ENCODE measurements at places on chromosomes 2 and 18. TPM values are rescaled to one million over a fixed set of nuclear protein-coding genes. Genes with fewer than 3 reads are reported as not detected.

DNA sequence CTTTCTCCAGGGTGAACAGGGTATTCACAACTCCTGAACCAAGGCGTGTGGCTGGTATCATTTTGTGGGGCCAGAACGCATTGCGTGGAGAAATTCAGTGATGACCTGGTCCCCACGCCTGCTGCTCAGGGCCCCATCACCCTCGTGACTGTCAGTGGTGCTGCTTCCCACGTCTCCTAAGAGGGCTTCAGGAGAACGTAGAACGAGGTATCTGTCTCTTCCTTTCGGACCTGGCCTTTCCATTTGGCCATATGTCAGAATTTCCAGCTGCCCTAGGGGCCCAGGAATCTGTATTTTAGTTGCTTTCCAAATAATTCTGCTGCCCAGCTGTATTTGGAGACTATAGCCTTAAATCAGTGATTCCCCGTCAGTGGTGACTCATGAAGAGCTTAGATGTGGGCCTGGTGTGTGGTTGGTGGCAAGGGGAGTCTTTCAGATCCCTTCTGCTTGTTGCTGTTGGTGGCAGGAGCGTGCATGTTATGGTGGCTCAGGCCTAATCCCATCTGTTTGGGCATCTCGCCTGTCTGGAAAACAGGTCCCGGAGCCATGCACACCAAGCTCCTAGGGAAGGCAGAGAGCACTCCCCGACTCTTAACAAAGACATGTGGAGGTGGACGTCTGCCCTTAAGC is 56.4 kb downstream of the NPAS2 start:
- H3K36me3 ChIP-seq, result no peaks in the 10 kb centered on the region
- H3K4me3 ChIP-seq, result no peak overlapping the region
- no peak overlapping the region for H3K27ac ChIP-seq

GRCh38 chr2:11749646-11750349 is 3.4 kb downstream of the LPIN1 start:
- H3K36me3 ChIP-seq, result no peaks in the 10 kb centered on the region
- H3K4me1 ChIP-seq, result peaks cover 81% of the 10 kb centered on the region
- H3K27ac ChIP-seq, result peak overlapping the region; percentile 80
- H3K4me3 ChIP-seq, result peak overlapping the region; percentile 74
- H3K27me3 ChIP-seq, result no peaks in the 10 kb centered on the region
- DNase-seq, result no peak

- H3K27ac ChIP-seq, result no peak overlapping the region
- H3K36me3 ChIP-seq, result no peaks in the 10 kb centered on the region
- DNase-seq, result no peak
- H3K4me3 ChIP-seq, result no peak overlapping the region
Measured at GRCh38 chr2:6025391-6025790, 333.2 kb downstream of the SOX11 start.

DNA sequence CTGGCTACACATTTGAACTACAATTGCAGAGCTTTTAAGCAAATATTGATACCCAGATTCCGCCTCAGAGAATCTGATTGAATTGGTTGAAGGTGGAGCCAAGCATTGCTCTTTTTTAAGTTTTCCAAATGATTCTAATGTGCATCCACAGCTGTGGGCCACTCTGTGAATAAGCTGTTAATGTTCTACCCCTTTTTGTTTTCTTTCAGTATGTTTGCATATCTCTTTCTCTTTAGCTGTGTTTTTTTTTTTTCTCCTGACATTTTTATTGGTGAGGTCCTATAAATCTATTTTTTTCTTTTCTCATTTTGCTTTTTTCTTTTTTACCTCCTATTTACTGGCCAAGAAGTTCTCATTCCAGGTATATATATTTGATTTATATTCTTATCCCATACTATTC is 6.5 kb downstream of the SCN3A start:
- no peak for DNase-seq
- no peaks in the 10 kb centered on the region for H3K27me3 ChIP-seq
- H3K36me3 ChIP-seq, result no peaks in the 10 kb centered on the region
- no peak overlapping the region for H3K4me3 ChIP-seq
- no peak overlapping the region for H3K27ac ChIP-seq
- H3K4me1 ChIP-seq, result no peaks in the 10 kb centered on the region

GRCh38 chr2:65435625-65436168 is 3.3 kb upstream of the SPRED2 start:
- H3K4me1 ChIP-seq, result peaks cover 43% of the 10 kb centered on the region
- H3K27ac ChIP-seq, result no peak overlapping the region
- no peaks in the 10 kb centered on the region for H3K36me3 ChIP-seq
- peak overlapping the region; percentile 65 for H3K4me3 ChIP-seq
- DNase-seq, result peak; percentile 11

The RAB6C gene
- total RNA-seq, result not detected

GRCh38 chr2:54864727-54865126 is 141.3 kb downstream of the EML6 start:
- no peaks in the 10 kb centered on the region for H3K36me3 ChIP-seq
- no peak overlapping the region for H3K4me3 ChIP-seq
- peaks cover 9% of the 10 kb centered on the region for H3K4me1 ChIP-seq

The OTOS gene
- total RNA-seq, result not detected

The CHRND gene
- not detected for total RNA-seq

The IGFBP5 gene
- total RNA-seq, result not detected

The TBR1 gene
- total RNA-seq, result not detected

GRCh38 chr2:47724221-47724981 is 58.5 kb upstream of the MSH6 start:
- H3K27ac ChIP-seq, result no peak overlapping the region
- no peaks in the 10 kb centered on the region for H3K36me3 ChIP-seq

DNA sequence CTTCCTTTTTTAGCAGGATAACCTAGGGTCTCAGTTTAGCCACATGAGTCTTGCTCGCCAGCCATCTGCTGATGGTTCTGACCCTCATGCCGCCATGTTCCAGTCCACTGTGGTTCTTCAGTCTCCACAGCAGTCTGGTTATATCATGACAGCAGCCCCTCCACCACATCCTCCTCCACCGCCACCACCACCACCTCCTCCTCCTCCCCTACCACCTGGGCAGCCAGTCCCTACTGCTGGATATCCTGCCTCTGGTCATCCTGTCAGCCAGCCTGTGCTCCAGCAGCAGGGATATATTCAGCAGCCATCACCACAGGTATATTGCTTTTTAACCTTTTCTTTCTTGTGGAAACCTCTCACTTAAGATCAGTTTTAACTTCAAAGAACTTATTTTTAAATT is 89.9 kb upstream of the UBXN4 start:
- H3K4me3 ChIP-seq, result no peak overlapping the region
- no peaks in the 10 kb centered on the region for H3K4me1 ChIP-seq
- peaks cover 8% of the 10 kb centered on the region for H3K36me3 ChIP-seq
- no peak overlapping the region for H3K27ac ChIP-seq
- no peaks in the 10 kb centered on the region for H3K27me3 ChIP-seq

The SAG gene
- total RNA-seq, result 0.03 TPM

The PKDCC gene
- total RNA-seq, result not detected

DNA sequence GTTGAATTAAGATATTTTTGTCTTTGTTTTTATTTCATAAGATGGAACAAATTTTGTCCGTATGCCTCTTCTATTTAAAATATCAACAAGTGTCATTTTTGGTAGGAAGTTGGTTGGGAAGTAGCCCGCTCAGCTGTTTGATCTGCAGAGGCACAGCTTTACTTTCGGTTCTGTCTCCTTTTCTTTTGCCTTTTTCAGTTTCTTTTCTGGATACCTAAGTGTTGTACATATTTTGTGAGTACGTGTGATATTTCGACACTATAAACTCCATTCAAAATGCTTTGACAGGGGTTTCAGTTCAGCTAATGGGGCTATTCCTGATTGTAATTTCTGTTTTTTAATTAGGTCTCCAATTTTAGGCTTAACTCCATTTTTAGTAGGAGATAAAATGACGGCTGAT is 1785.0 kb upstream of the LRRTM1 start:
- H3K27ac ChIP-seq, result no peak overlapping the region
- no peaks in the 10 kb centered on the region for H3K4me1 ChIP-seq
- no peaks in the 10 kb centered on the region for H3K27me3 ChIP-seq
- no peaks in the 10 kb centered on the region for H3K36me3 ChIP-seq
- no peak for DNase-seq

The CELF4 gene
- not detected for total RNA-seq

GRCh38 chr2:143732871-143733270 is 603.7 kb downstream of the ARHGAP15 start:
- no peak overlapping the region for H3K27ac ChIP-seq
- no peaks in the 10 kb centered on the region for H3K27me3 ChIP-seq
- no peak for DNase-seq
- no peak overlapping the region for H3K4me3 ChIP-seq
- H3K36me3 ChIP-seq, result peaks cover 19% of the 10 kb centered on the region

DNA sequence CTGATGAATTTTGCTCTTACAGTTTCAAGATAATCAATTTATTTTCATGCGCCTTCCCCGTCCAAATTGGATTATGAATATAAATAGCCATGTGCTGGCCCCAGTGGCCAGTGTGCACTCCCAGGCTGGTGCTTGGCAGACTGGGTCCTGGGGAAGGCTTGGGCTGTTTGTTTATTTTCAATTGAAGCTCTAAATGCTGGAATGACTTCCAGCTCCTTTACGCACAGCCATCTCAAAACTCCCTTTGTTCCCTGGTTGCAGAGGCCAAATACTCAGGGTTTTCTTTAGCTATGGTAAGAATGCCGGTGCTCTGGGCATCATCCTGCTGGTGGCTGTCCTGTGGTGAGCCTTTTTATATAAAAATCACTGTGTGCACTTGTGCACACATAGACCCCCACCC is 131.5 kb downstream of the PRKCE start:
- no peak for DNase-seq
- H3K27me3 ChIP-seq, result no peaks in the 10 kb centered on the region
- H3K36me3 ChIP-seq, result no peaks in the 10 kb centered on the region
- H3K27ac ChIP-seq, result no peak overlapping the region
- H3K4me3 ChIP-seq, result no peak overlapping the region

DNA sequence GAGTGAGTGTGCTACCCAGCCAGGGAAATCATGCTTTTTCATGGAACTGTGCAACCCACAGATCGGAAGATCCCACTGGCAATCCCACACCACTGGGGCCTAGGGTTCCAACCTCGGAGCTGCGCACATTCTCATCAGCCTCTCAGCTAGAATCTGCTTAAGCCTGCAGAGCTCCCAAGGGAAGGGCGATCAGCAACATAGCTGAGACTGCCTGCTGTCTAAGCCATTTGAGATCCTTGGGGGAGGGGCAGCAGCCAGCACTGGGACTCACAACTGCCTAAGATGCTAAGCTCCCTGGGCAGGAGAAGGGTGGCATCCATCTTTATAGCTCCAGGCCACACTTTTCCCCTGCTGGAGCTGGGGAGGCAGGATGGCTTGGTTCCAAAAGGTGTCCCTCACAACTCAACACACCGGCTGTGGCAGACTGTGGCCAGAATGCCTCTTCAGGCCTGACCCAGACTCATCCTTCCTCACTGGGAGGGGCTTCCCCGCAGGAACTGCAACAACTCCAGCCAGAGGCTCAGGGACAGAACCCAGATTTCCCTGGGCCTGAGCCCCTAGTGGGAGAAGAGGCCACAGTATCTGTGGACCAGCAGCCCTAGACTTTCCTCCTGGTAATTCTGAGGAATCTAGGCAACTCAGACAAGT is 1133.3 kb upstream of the PIK3C3 start:
- no peaks in the 10 kb centered on the region for H3K4me1 ChIP-seq
- H3K27me3 ChIP-seq, result no peaks in the 10 kb centered on the region
- H3K36me3 ChIP-seq, result no peaks in the 10 kb centered on the region
- H3K4me3 ChIP-seq, result no peak overlapping the region

Measured in CD4-positive, alpha-beta T cell (primary cell).